ENCODE measurements at places on chromosomes 5 and 9. TPM values are rescaled to one million over a fixed set of nuclear protein-coding genes. Genes with fewer than 3 reads are reported as not detected.

ITK gene
- total RNA-seq = 0.29 TPM

PTGS1 gene
- total RNA-seq = 6.0 TPM

ZNF366 gene
- not detected for total RNA-seq

SLC6A3 gene
- total RNA-seq = not detected

FOXD4L6 gene
- total RNA-seq = not detected

BOD1 gene
- total RNA-seq = 45.9 TPM

CCNI2 gene
- 3.8 TPM for total RNA-seq

PLCXD3 gene
- 0.46 TPM for total RNA-seq

DMXL1 gene
- 10.6 TPM for total RNA-seq

Data from epithelial cell of proximal tubule (primary cell).